ENCODE measurements at places on chromosomes 13 and 19.

DNA sequence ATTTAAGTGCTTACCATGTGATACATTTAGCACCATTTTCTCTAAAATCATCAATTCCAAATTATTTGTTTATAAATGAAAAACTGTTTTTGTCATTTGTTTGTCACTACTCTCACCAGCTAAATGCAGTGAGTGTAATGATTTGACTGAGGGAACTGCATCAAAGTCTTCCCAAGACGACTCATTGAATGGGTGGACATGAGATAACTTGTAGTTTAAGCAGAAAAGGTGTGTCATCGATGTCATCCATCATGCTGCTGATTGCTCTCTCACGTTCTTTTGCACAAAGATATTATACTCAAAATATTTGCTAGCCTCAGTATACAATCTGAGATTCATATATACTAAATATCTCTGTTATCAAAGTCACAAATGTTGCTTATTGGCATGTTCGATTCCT, 366.5 kb downstream of the IRS2 start:
- DNase-seq = no peak

GRCh38 chr19:8004723-8005513, 523 bp downstream of the ELAVL1 start:
- no peak for DNase-seq

DNA sequence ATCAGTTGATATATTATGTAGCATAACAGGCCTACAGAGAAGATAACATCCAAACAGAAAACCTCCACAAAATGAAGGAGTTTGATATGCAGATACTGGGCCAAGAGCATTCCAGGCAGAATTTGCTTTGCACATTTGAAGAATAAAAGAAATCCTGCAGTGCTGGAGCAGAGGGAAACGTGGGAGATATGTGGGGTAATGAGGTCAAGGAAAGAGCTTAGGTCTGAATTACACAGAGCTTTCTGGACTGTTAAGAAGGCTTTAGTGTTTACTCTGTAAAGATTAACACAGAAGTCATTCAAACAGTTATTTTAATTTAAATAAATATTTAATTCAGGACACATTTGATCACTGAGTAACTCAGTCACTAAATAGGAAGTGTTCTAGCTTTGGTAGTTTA, 692.7 kb downstream of the PCDH9 start:
- DNase-seq = no peak

DNA sequence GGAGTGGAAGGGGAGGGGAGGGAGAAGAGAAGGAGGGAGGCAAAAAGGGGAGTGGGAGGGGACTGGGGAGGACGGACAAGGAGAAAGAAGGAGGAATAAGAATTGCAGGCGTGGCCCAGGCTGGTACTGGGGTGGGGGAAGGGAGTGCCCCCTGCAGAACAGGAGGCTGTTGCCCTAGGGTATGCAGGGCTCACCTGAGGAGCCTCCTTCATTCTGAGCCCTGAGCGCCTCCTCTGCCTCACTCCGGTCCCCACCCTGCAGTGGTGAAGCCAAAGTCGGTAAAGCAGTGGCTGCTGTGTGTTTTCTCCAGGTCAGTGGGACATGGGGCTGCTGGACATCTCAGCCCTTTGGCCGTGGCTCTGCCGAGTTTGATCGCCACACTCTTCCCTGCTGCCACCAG, 9.1 kb upstream of the CDC16 start:
- no peak for DNase-seq

DNA sequence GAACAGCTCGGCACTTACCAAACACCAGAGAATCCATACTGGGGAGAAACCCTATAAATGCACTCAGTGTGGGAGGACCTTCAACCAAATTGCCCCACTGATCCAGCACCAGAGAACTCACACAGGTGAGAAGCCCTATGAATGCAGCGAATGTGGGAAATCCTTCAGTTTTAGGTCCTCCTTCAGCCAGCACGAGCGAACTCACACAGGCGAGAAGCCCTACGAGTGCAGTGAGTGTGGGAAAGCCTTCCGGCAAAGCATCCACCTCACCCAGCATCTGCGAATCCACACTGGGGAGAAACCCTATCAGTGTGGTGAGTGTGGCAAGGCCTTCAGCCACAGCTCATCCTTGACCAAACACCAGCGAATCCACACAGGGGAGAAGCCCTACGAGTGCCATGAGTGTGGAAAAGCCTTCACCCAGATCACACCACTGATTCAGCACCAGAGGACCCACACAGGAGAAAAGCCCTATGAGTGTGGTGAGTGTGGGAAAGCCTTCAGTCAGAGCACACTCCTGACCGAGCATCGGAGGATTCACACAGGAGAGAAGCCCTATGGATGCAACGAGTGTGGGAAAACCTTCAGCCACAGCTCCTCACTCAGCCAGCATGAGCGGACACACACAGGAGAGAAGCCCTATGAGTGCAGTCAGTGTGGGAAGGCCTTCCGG, 8.3 kb downstream of the ZNF135 start:
- no peak for DNase-seq

DNA sequence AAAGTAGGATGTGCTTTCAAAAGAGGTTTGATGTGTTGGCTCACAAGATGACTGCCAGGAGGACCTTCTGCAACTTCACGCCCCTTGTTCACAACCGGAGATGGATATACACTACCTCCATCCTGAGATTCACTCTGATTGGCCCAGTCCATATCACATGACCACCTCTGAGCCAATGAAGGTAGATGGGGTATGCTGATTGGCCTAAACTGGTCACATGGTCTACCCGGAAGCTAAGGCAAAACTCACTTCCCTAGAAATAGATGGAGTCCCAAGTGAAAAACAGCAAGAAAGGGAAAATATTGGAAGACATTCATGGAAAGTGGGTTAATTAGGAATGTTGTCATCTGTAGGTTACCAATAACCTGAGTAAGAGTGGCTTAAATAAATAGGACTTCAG, 119.7 kb upstream of the MRI1 start:
- no peak for DNase-seq

GRCh38 chr13:113367020-113367560, 3.2 kb upstream of the GRTP1 start:
- no peak for DNase-seq

DNA sequence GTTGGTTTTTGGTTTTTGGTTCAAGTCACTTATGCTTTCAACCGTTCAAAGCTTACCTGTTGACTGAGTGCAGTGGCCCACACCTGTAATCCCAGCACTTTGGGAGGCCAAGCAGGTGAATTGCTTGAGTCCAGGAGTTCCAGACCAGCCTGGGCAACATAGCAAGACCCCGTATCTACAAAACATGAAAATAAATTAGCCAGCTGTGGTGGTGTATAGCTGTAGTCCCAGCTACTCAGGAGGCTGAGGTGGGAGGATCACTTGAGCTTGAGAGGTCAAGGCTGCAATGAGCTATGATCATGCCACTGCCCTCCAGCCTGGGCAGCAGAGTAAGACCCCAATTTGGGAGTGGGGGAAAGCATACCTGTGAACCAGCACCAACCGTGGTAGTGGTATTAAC, 43.7 kb downstream of the PEX11G start:
- DNase-seq = no peak

- DNase-seq = no peak
Observed at GRCh38 chr19:12748489-12748888, 3.1 kb upstream of the BEST2 start.

- no peak for DNase-seq
Observed at GRCh38 chr19:48466561-48467325, 2.4 kb upstream of the CYTH2 start.

DNA sequence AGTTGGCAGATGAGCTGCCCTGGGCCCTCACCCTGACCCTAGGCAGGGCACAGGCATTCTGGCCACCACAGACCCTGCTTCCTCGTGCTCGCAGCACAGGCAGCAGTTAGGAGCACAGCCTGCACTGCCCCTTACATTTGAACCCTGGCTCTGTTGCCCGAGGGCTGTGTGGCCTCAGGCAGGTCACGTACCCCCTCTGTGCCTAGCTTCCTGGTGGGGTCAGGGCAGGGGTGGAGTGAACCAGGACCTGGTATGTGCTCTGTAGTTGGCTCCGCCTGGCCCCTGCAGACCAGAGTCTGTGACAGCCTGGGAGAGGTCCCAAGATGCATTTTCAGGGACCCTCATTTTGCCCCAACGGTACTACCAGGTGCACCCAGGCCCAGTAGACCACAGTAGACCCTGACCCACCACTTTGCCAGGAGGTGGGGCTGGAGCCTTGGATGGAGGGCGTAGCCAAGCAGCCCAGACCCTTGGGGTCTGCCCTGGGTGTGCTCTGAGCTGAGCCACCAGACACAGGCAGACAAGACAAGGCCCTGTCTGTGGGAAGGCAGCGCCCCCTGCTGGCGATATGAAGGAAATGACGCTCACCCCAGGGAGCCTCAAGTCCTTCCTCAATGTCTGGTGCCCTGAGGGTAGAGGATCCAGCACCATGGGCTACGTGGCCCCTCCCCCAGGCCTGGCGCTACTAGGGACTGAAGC, 9.1 kb downstream of the LYL1 start:
- DNase-seq = no peak

DNA sequence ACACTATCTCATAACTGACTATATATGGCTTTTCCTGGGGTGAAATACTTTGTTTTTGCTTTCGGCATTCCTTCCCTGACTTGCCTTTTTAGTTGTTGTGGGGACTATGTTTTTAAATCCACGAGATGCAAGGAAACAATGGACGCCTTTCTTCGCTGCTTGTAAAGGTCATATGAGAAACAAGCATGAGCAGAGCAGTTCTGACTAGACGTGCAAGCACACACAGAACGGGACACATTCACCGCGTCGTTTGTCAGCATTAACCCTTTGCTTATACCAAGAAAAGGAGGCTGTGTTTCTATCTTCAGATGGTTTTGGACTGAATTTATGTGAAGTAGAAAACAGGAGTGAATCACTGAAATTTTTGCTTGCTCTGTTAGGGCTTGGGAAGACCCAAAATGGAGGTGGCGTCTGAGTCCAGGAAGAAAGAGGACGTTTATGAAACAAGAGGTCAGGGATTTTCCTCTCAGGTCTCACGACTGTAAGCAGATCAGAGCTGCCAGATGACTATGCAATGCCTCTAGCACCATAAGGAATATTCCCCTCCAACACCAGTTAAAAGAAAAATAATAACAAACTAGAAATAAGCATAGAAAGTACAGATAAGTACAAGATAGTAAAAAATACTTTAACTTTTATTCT, 358.9 kb downstream of the DLEU7 start:
- DNase-seq = no peak

- no peak for DNase-seq
Observed at GRCh38 chr13:63381078-63381859, 1965.6 kb upstream of the PCDH20 start.

DNA sequence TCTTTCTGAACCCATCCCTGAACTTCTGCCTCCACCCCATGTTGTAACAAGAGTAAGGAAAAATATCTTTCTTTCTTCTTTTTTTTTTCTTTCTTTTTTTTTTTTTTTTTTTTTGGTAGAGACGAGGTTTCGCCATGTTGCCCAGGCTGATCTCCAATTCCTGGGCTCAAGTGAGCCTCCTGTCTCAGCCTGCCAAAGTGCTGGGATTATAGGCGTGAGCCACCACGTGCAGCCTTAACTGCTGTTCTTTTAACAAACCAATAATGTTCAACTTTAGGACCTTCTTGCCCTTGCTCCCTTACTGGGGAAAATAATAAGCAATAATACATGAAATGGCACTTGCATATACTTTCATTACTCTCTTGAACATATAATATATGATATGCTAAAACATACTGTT, 19.6 kb downstream of the GPR183 start:
- no peak for DNase-seq

GRCh38 chr19:33302175-33302973, at the start of gene CEBPA:
TSS of gene CEBPA (minus strand) at chr19:33302534. CDS start at chr19:33302414, 120 bp downstream.
- DNase-seq = peak; percentile 19

GRCh38 chr19:4559569-4559968, at the start of gene SEMA6B:
TSS of gene SEMA6B (minus strand) at chr19:4559684. CDS start at chr19:4558457, 1,227 bp downstream.
- peak; percentile 71 for DNase-seq

GRCh38 chr19:6448045-6448444, 11.5 kb downstream of the SLC25A23 start:
- no peak for DNase-seq

GRCh38 chr19:28397306-28397705, 815.6 kb downstream of the UQCRFS1 start:
- no peak for DNase-seq

- no peak for DNase-seq
Observed at GRCh38 chr13:62038214-62038613, 622.6 kb upstream of the PCDH20 start.

- DNase-seq = no peak
Observed at GRCh38 chr13:23847497-23847896, 41.7 kb downstream of the MIPEP start.

DNA sequence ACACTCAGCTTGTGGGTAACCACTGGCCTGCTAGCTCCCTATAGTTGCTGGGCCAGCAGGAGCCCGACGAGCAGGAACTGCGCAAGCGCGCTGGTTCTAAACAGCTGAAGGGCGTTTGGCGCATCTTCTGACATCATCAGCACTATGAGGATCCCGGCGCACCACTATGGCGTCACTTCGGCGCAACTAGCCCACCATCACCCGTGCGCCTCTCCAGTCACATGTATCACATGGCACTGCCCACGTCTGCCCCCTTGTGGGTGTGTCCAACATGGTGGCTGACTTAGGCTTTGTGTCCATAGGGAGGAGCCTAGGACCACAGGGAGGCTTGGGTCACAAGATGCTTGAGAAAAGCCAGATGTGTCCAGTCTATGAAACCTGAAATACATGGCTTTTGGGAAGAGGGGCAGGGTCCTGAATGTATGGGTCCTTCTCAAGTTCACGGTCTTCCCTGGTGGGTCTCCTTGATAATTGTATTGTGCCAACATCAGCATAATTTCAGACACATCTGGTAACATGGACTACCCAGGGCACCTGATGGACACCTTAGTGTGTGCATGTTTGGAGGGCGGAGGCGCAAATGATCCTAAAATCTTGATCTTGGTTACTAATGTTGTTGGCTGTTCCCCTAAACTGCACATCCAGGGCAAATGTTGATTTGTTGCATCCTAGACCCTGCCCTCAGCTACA, 18.0 kb downstream of the KLK4 start:
- DNase-seq = no peak

DNA sequence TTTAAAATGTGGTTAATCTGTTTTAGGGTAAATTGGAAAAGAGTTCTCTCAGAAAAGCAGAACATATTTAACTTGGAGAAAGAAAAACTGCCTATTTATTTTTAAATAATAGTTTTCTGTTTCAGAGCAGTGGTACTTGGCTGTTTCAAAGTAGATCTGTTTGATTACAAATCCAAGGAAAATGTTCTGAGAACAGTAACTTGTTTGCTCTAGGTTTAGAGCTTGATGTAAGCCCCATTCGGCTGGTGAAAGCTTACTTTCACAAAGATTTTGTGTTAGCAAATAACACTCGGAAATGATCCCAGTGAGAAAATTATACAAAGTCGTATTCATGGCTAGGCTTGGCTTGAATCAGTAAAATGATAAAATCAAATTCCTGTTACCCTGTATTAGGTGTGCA, 395.8 kb upstream of the GPC6 start:
- DNase-seq = no peak

GRCh38 chr19:6413291-6413690, 11.3 kb downstream of the KHSRP start:
- DNase-seq = no peak
